Parietal lobe (tissue), 2 donors: ENCODE measurements at places on chromosomes 1 and 21. TPM values are rescaled to one million over a fixed set of nuclear protein-coding genes. Genes with fewer than 3 reads are reported as not detected.

Gene FCRLA
- total RNA-seq = not detected

Gene ASPM
- total RNA-seq = 16.6 TPM

Gene ADAMTSL4
- total RNA-seq = 0.31 TPM

Gene USH2A
- 0.31 TPM for total RNA-seq

Gene RSPO1
- total RNA-seq = not detected

Gene IFI44L
- 8.5 TPM for total RNA-seq

Gene LCE1D
- total RNA-seq = not detected

Gene RGSL1
- not detected for total RNA-seq

Gene BCAN
- 94.8 TPM for total RNA-seq

Gene DDI2
- 48.5 TPM for total RNA-seq

Gene IL10
- not detected for total RNA-seq

Gene GPR37L1
- total RNA-seq = 0.63 TPM

Gene IQGAP3
- total RNA-seq = 5.9 TPM

Gene CLDN8
- not detected for total RNA-seq

Gene DENND2D
- total RNA-seq = 0.94 TPM

Gene MYBPH
- not detected for total RNA-seq

Gene TAGLN2
- 16.9 TPM for total RNA-seq

Gene PLA2G2F
- not detected for total RNA-seq

Gene PROX1
- 17.8 TPM for total RNA-seq

Gene ETV3L
- total RNA-seq = not detected

Gene KCNAB2
- 6.9 TPM for total RNA-seq

Gene SPATA45
- not detected for total RNA-seq

Gene EXTL2
- total RNA-seq = 35.7 TPM

Gene SIM2
- not detected for total RNA-seq

Gene CSF1
- total RNA-seq = 3.8 TPM

Gene IPO13
- 23.5 TPM for total RNA-seq

Gene BCL2L15
- total RNA-seq = 3.8 TPM

Gene CACNA1S
- not detected for total RNA-seq

Gene CRP
- not detected for total RNA-seq

Gene TIE1
- total RNA-seq = 15.7 TPM

Gene CHODL
- total RNA-seq = 2.8 TPM

Gene ARMH1
- total RNA-seq = 10.6 TPM

Gene VSIG8
- 0.31 TPM for total RNA-seq

Gene PLA2G2C
- not detected for total RNA-seq

Gene TSPEAR
- total RNA-seq = not detected

Gene F5
- total RNA-seq = not detected

Gene PGLYRP3
- not detected for total RNA-seq
